Muscle of leg (tissue), 16 donors: ENCODE measurements at places on chromosomes 5 and 9. TPM values are rescaled to one million over a fixed set of nuclear protein-coding genes. Genes with fewer than 3 reads are reported as not detected.

DNA sequence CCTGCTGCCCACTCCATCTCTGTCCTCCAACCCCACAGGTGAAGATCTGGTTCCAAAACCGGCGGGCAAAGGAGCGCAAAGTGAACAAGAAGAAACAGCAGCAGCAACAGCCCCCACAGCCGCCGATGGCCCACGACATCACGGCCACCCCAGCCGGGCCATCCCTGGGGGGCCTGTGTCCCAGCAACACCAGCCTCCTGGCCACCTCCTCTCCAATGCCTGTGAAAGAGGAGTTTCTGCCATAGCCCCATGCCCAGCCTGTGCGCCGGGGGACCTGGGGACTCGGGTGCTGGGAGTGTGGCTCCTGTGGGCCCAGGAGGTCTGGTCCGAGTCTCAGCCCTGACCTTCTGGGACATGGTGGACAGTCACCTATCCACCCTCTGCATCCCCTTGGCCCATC, 6.4 kb upstream of the SLC6A7 start:
- peaks cover 51% of the 10 kb centered on the region for H3K4me1 ChIP-seq
- H3K4me3 ChIP-seq: no peak overlapping the region
- H3K27me3 ChIP-seq: peaks cover 14% of the 10 kb centered on the region

The NR4A3 gene
- total RNA-seq: 0.58 TPM

DNA sequence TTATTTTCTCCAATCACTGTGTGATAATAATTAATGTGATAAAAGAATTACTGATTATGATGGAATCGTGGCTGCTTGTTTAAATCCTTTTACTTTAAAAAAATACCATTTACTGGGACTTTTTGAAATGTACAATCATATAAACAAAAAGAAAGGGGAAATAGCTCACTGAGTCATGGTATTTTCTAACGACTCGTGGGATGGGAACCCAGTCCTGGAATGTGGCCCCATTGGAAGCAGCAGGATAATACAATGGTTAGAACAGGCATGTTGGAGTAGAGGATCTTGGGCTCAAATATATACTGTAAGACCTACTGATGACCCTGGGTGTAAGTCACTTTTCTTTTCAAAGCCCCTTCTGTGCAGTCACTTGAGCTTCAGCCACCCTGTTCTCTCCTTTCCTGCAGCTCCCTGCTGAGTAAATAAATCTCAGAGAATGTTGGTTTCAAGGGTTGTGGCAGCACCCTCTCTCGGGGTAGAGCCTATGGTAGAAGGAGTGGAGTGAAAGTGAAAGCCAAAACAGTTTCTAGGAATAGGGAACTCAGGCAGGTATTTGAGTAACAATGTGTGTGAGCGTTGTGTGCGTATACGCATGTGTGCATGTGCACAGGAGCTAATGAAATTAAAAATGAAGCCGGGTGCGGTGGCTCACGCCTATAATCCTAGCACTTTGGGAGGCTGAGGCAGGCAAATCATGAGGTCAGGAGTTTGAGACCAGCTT, 40.8 kb upstream of the LARP1 start:
- no peaks in the 10 kb centered on the region for H3K27me3 ChIP-seq
- no peak overlapping the region for H3K27ac ChIP-seq
- H3K4me1 ChIP-seq: no peaks in the 10 kb centered on the region
- no peaks in the 10 kb centered on the region for H3K36me3 ChIP-seq
- H3K4me3 ChIP-seq: no peak overlapping the region

The RETREG1 gene
- 67.3 TPM for total RNA-seq

The KIF24 gene
- 10.3 TPM for total RNA-seq

The CMYA5 gene
- 213 TPM for total RNA-seq

DNA sequence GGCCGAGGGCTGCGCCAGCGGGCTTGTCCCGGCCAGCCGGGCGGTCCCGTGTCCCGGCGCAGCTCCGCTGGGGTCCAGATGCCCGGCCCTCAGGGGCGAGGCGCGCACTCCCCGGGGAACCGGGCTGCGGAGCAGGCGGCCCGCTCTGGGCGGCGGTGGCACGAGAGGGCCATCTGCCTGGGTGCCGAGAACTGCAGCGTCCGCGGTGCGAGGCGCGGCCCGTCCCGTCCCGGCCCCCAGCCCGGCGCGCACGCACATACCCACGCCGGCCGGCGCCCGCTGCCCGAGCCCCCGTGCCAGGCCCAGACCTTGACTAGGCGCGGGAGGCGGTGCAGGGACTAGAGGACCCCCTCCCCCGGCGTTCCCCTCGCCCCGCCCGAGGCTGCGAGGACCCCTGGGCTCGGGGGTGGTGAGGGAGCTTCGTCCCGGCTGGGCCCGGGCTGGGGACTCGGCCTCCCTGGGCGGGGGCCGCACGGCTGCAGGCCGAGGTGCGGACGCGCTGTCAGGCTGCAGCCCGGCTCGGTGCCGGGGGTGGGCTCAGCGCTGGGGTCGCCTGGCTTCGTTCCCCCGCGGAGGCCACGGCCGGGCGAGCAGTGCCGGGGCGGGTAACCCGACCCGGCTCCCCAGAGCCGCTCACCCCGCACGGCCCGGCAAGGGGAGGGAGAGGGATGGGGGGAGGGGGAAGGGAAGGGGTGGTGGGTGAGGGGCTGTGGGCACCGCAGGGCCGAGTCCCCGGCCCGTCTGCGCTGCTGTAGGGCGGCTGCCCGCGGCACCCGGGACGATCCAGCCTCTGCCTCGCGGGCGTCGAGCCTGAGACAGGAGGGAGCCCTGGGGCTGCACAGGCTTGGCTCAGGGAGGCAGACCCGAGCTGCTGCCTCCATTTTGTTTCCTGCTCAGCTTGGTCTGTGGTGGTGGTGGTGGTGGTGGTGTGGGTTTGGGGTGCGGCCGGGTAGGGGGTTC, 1.2 kb upstream of the NSD1 start:
- H3K36me3 ChIP-seq: peaks cover 24% of the 10 kb centered on the region
- H3K4me1 ChIP-seq: peaks cover 24% of the 10 kb centered on the region
- peak overlapping the region; percentile 79 for H3K4me3 ChIP-seq

DNA sequence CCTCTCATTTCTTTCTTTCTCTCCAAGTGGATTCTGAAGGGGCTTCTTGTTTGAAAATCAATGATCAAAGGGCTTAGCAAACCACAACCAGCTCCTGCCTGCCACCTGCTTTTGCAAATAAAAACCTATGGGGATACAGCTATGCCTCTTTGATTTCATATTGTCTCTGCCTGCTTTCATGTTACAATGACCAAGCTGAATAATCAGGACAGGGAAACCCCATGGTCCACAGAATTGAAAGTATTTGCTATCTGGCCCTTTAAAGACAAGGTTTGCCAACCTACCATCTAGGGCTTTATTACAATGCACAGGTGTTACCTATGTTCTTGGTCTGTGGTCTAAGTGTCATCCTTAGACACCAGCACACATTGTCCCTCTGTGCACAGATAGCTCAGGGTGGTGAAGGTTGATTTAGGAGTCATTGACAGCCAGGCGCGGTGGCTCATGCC, 28.8 kb upstream of the PLIN2 start:
- H3K4me1 ChIP-seq: no peaks in the 10 kb centered on the region
- H3K27me3 ChIP-seq: no peaks in the 10 kb centered on the region
- H3K36me3 ChIP-seq: no peaks in the 10 kb centered on the region

- no peak for DNase-seq
- no peak overlapping the region for H3K4me3 ChIP-seq
- no peak overlapping the region for H3K27ac ChIP-seq
- no peaks in the 10 kb centered on the region for H3K27me3 ChIP-seq
Observed at GRCh38 chr5:56142614-56143372, 90.3 kb downstream of the ANKRD55 start.

GRCh38 chr5:77909237-77909636, 133.1 kb upstream of the TBCA start:
- no peak for DNase-seq
- no peak overlapping the region for H3K27ac ChIP-seq
- H3K4me1 ChIP-seq: no peaks in the 10 kb centered on the region
- no peaks in the 10 kb centered on the region for H3K36me3 ChIP-seq
- peaks cover 2% of the 10 kb centered on the region for H3K27me3 ChIP-seq
- H3K4me3 ChIP-seq: no peak overlapping the region

The TMC1 gene
- total RNA-seq: 0.49 TPM

The SLC44A1 gene
- total RNA-seq: 20.2 TPM

DNA sequence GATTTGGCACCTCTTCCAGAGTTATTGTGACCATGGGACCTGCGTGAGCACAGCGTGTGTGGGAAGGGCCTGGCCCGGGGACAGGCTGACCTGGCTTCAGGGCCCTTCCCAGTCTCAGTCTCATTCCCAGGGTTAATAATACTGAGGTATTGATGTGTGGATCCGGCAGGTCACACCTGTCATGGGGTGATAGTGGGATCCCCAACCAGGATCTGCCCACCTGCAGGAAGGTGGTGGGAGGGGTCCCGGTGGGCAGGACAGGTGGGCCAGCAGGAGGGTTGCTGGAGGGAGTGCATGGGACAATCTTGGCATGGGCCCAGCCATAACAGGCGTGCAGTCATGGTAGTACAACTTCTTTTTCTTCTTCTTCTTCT, 55.4 kb downstream of the COL15A1 start:
- no peak for DNase-seq
- no peak overlapping the region for H3K27ac ChIP-seq
- peaks cover 49% of the 10 kb centered on the region for H3K36me3 ChIP-seq
- no peaks in the 10 kb centered on the region for H3K27me3 ChIP-seq

The DOK3 gene
- total RNA-seq: 2.7 TPM

DNA sequence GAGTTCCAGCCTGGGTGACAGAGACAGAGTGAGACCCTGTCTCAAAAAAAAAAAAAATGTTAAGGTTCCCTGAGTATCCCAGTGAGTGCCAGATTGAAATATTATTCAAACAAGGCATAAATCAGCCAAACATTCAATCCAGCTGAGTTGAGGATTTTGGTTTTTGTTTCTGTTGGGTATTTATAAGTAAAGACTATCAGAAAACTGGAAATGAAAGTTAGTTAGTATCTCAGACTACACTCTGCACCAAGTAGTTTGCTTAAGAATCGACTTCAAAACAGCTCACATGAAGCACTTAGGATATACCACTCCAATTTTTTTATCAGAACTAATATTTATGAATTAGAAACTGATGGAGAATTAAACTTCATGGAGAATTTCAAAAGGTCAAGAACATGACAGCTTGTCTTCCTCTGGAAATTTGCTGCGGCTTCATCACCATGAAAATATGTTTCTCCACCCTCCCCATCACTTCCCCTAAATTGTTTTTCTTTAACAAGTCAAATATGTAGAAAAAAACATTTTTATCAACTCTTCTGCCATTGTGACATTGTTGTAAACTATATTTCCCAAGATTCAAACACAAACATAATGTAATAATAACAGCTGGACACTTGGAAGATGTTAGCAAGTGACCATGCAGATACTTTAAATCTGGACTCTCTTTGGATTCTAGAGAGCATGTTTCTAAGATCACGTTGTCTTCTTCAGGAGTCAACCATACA, 110.0 kb upstream of the PTGER4 start:
- H3K36me3 ChIP-seq: no peaks in the 10 kb centered on the region
- peak; percentile 17 for DNase-seq
- peaks cover 4% of the 10 kb centered on the region for H3K4me1 ChIP-seq
- H3K27me3 ChIP-seq: no peaks in the 10 kb centered on the region
- H3K4me3 ChIP-seq: no peak overlapping the region

DNA sequence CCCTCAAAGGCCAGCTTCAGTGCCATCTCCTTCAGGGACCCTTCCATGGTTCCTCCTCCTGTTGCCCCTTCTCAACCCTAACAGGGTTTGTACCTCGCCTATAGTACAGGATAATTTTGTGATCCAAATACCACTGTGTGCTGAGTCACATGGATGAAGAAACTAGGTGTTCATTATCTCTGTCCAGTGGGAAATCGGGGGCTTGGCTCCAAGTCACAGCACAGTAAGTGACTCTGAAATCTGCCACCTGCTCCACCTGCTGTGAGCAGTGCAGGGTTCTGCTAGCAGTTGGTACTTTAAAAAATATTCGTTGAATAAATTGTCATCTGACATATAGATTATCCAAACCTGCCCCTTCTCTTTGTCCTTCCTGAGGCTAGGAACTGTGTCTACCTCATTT, 123.2 kb upstream of the OTULINL start:
- H3K27me3 ChIP-seq: no peaks in the 10 kb centered on the region
- H3K36me3 ChIP-seq: peaks cover 52% of the 10 kb centered on the region
- H3K27ac ChIP-seq: peak overlapping the region; percentile 77
- no peak overlapping the region for H3K4me3 ChIP-seq
- peaks cover 37% of the 10 kb centered on the region for H3K4me1 ChIP-seq
- no peak for DNase-seq

DNA sequence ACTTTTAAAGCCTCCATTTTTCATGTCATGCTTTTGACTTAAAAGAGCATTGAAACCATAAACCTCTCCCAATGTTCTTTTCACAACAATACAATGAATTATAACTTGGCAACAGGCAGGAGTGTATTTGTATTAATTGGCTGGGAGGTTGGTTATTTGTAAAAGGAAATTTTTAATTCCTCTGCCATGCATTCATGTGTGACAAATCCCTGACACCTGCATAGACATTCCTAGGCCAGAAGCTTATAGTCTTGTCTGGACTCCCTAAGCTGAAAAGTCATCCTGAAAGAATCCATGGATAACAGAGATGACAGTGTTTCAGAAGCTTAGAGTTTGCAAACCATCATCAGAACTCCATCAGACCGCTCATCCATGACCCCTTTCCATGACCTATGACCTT, 76.3 kb upstream of the PTGER4 start:
- H3K4me1 ChIP-seq: peaks cover 8% of the 10 kb centered on the region
- H3K4me3 ChIP-seq: no peak overlapping the region
- no peaks in the 10 kb centered on the region for H3K27me3 ChIP-seq
- H3K36me3 ChIP-seq: no peaks in the 10 kb centered on the region

The EQTN gene
- 0.13 TPM for total RNA-seq

The ATP10B gene
- total RNA-seq: 0.27 TPM

The TMEM8B gene
- 5.1 TPM for total RNA-seq

The ANKRD20A1 gene
- 0.44 TPM for total RNA-seq

The LCN1 gene
- not detected for total RNA-seq

DNA sequence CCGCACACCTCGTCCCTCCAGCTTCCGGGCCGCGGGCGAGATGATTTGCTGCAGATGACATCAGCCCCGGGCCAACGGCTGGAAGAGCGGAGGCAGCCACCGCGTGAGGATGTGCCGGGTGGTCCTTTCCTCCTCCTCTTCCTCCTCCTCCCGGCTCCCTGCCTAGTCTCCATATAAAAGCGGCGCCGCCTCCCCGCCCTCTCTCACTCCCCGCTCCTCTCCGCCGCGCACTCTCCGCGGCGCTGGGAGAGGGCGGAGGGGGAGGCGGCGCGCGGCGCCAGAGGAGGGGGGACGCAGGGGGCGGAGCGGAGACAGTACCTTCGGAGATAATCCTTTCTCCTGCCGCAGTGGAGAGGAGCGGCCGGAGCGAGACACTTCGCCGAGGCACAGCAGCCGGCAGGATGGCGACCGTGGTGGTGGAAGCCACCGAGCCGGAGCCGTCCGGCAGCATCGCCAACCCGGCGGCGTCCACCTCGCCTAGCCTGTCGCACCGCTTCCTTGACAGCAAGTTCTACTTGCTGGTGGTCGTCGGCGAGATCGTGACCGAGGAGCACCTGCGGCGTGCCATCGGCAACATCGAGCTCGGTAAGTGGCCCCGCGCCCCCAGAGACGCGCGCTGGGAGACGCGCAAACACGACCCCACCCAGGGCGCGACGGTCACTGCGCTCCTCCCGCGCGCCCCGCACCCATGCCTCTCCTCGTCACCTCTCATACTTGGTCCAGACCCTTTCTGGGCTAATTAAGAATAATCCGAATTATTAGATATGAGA, at the start of gene MAP1B:
MAP1B (plus strand) TSS at position 345 of the 770 bp plus-strand sequence; CDS start at position 402, 57 bp downstream.
- peak within 1 kb of the TSS; percentile 67 for H3K27ac ChIP-seq
- H3K4me1 ChIP-seq: peaks cover 15% of the 10 kb centered on the region
- peak within 1 kb of the TSS; percentile 53 for H3K4me3 ChIP-seq
- peaks cover 14% of the 10 kb centered on the region for H3K27me3 ChIP-seq
- DNase-seq: peak; percentile 93
